Fibroblast of skin of right biceps (primary cell): ENCODE measurements at places on chromosomes 4 and X.

- DNase-seq: no peak
Measured at GRCh38 chr4:114037988-114038387, 58.5 kb upstream of the ARSJ start.

- no peak for DNase-seq
Measured at GRCh38 chr4:17557880-17558279, 19.1 kb upstream of the LAP3 start.

- no peak for DNase-seq
Measured at GRCh38 chr4:90227177-90227576, 100.0 kb downstream of the CCSER1 start.

GRCh38 chrX:100931925-100932285 lies 3.2 kb upstream of the XKRX start:
- DNase-seq: no peak

DNA sequence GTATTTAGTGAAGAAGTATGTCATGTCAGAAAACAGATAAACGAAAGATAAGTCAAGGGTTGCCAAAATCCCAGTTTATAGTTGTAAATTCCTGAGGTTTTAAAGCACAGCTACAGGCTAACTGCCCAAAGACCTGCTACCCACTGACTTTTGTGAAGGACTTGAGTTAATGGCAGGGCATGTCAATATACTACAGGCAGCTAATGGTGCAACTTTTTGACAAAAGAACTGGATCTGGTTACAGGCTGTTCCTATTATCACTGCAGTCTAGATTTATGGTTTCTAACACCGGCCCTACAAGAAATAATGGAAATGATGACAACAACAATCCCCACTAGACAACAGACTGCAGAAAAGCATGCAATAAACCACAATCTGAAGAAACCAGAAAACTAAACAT lies 6.4 kb downstream of the SCML2 start:
- peak; percentile 9 for DNase-seq

GRCh38 chr4:23958749-23959148 lies 68.9 kb upstream of the PPARGC1A start:
- no peak for DNase-seq

DNA sequence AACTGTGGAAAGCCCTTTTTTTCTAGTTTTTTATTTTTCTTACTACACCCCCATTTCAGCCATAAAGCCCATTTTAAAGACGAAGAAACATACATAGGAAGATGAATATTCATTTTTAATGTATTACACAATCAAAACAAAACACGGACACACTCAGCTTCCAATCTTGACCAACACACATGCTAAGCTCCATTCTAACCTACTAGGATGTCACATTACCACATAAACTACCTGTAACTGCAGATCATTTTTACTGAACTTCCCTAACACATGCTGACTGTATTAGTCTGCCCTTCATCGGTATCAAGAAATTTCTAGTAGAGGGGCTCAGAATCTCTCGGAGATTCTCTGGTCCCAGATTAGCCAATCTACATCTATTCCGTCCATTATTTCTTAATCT lies 1.8 kb downstream of the CCNI start:
- DNase-seq: no peak

DNA sequence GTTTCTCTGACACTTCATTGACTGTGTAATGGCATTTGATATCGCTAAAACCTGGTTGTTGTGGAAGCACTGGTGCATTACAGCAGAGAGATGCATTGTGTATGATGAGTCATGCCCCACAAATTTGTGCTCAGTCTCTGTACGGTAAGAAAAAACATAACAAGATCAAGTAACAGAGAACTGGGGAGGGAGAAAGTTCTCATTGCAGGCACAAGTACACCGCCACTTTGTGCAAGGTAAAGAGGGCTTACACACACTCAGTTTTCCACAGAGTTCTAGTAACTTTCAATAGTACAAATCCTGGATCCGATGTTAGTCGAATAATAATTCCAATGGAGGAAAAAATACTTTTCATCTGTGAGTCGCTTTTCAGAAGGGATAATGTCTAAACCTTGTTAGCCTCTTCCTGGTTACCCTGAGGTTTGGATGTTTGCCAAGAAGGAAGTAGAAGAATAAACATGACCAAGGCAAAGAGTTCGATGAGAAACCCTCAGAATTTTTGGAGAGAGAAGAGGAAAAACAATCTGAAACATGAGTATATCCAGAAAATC lies 512.5 kb upstream of the SLIT2 start:
- peak; percentile 90 for DNase-seq

DNA sequence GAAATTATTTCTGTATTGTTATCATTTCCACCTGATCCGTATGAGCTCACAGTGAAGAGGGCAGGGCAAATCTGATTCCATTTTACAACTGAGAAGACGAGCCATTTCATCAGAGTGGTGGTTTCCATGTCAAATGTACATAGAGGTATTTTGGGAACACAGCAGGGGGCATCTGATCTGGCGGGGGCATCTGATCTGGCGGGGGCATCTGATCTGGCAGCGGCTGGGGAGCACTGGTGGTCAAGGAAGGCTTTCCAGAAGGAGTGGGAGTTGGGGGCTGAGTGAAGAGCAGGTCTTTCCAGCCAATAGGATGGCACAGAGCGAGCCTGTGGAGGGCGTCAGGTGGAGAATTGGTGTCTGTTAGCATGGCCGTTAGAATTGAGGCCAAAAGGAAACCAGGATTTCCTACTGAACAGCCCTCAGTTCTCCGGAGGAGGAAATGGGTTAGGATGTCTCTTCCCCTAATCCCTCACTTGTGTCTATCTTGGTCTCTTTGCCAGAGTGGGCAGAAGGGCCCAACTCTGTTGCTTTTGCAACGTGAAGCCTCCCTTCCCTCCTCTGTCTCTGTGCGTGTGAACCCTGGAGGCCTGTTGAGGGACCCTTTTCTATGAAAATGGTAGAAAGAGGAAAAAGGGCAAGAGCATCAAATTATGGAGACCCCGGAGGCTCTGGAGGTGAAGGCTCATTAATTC lies 41.3 kb downstream of the RHOH start:
- no peak for DNase-seq

DNA sequence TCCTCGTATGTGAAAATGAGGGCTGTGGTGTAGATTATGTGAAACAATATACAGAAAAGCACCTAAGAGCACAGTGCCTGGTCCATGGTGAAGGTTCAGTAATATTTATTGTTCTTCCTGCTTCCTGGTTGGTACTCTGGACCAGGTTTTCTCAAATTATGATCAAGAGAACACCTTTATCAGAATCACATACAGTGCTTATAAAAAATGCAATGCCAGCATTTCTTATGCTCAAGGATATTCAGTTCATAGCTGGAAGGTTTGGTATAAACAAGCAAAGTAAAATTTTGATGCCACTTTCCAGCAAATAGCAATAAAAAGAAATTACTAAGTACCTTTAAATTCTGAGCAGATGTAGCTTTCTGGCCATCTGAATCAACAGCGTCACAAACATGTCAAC lies 1412.4 kb downstream of the RPA4 start:
- DNase-seq: no peak

- DNase-seq: peak; percentile 67
Measured at GRCh38 chr4:78768452-78769180, 7.5 kb upstream of the BMP2K start.

GRCh38 chrX:9788911-9789310 lies 2.7 kb downstream of the SHROOM2 start:
- no peak for DNase-seq

GRCh38 chrX:63471004-63471403 lies 119.9 kb upstream of the SPIN4 start:
- DNase-seq: no peak

DNA sequence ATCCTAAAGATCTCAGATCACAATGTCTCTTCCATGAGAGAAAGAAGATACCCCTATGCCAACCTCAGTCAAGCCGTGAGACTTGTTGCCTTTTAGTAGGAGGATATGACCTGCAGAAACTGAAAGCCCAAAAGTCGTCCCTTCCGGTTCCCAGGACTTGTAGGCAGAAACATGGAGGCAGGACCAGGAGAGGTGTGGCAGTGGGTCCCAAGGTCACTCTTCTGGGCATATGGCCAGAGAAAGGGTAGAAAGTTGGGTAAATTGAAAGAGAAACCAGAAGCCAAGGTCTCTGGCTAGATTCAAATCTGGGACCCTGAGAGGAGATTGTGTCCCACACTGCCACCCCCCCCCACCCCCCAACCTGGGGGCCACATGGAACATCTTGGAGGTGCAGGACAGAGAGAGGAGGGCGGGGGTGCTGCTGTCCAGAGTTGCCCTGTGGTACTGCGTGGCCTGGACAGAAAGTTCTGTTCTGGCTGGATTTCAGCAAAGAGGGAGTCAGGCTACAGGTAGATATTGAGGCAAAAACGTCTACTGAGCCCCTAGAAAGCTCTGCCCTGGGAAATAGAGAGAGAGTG lies 55.4 kb downstream of the DDX3X start:
- DNase-seq: no peak
